ENCODE measurements at places on chromosomes 1 and 21. TPM values are rescaled to one million over a fixed set of nuclear protein-coding genes. Genes with fewer than 3 reads are reported as not detected.

DNA sequence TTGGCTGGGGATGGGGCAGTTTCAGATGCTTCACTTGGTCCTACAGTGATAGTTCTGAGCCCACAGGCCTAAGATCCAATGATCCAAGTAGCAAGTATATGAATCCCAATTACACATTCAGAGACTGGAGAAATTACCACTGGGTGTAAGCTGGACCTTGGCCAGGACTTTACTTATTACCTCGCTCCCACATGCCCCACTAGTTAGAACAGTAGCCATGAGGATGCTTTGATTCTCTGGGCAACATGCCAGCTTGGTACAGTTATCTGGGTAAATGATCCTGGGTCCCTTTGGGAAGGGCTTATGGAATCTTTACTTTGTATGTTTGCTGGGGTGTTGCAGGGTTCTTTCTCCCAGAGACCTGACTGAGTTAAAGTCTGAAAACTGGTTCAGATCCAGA, 5.0 kb upstream of the FCAMR start:
- no peak for DNase-seq

- DNase-seq = no peak
These were observed 61.7 kb downstream of the CASQ2 start for GRCh38 chr1:115706587-115707425.

GRCh38 chr1:21652101-21652936, 16.8 kb downstream of the RAP1GAP start:
- DNase-seq = no peak

GRCh38 chr1:17191990-17192242, 13.0 kb upstream of the PADI1 start:
- DNase-seq = no peak

GPR157 gene
- total RNA-seq = 1.1 TPM

VHLL gene
- not detected for total RNA-seq

DNA sequence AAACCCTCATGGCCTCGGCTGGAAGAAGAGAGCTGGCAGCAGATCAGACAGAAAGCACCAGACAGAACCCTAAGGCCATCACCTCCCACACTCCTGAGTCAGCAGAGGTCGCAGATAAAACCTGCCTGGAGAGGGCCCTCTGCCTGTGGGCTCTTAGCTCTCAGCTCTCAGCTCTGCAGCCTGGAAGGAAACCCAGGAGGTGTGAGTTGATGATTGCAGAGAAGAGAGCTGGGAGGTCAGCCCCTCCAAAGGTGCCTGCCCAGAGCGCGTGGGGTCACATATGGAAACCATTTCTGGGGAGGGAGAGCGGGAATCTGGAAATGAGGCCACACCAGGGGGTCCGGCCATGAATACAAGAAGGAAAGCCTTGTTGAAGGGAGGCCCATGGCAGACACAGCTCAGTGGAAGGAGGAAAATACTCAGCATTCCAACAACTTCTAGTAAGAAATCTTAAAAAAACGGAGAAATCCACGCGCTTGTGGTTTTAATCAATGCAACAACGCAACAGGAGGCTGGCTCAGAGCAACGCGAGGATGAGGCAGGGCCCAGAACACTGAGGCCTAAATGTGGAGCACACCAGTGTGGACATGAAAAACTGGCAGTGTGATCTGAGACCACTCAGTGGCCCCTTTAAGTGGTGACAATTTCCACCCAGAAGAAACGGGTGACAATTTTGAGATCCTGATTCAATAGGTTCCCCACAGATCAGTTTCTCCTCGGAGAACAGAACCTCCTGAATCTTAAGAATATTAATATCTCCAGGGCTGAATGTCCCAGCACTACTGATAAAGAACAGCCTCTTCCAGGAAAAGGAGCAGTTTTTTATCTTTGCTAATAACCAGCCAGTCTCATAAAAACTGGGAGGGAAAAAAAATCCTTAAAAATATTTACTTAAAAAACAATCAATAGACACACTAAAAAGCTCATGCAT, 45.7 kb downstream of the PSMG1 start:
- DNase-seq = no peak
